Mesenteric fat pad (tissue), 1 donor: ENCODE measurements at places on chromosomes 3 and 15. TPM values are rescaled to one million over a fixed set of nuclear protein-coding genes. Genes with fewer than 3 reads are reported as not detected.

Gene ARRDC4
- 24.0 TPM for total RNA-seq

Gene COX5A
- total RNA-seq: 175 TPM

Gene SLC6A6
- total RNA-seq: 49.3 TPM

Gene USP3
- total RNA-seq: 54.7 TPM

Gene CCDC39
- total RNA-seq: 0.64 TPM

Gene PP2D1
- not detected for total RNA-seq

Gene ABI3BP
- 37.1 TPM for total RNA-seq

Gene HHLA2
- 0.32 TPM for total RNA-seq

Gene MEX3B
- total RNA-seq: 1.0 TPM

Gene CSPG4
- total RNA-seq: 105 TPM

Gene WDR48
- total RNA-seq: 23.4 TPM
